NCI-H2081 (cell line): ENCODE measurements at places on chromosomes 7 and 10.
A peak's percentile ranks its signal among the peaks of the same experiment; 100 is the strongest.

DNA sequence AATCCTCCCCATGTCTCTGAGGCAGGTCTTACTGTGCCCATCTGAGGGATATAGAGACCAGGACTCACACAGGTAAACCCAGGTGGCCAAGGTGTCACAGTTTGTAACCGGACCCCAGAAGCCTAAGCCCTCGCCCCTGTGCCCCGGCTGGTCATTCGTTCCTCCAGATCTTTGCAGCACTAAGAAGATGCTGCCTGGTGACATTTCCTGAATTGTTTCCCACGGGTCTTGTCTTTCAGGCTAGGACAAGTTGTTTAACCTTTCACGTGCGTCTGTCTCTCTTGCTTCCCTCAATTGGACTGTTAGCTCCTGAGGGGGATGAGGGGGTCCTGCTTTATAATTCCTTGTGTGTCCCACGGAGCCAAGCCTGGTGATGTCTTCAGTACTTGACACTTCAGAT is 158.0 kb downstream of the KCNMA1 start:
- no peak for DNase-seq

DNA sequence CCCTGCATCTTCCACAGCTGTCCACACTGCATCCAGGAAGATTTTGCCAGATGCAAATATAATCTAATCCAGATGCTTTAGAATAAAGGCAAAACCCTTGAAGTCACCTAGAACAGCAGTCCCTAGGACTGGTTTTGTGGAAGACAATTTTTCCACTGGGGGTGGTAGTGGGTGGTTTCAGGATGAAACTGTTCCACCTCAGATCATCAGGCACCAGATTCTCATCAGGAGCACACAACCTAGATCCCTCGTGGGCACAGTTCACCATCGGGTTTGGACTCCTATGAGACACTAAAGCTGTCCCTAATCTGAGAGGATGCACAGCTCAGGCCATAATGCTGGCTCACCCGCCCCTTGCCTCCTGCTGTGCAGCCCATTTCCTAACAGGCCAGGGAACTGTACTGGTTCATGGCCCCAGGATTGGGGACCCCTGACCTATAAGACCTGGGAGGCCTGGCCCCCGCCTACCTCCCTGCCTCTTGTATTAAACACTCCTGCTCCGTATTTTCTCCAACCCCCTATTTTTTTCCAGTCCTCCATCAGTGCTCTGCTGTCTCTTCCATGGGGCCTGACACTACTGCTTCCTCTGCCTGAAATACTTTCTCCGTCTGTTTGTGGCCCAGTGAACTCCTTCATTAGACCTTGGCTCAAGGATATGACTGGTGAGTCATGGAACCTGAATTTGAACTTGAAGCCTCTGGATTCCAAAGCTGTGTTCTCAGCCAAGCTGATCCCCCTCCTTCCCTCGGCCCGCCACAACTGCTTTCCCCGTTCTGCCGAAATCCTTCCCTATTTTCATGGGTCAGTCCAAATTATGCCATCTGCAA is 79.9 kb upstream of the RHEB start:
- DNase-seq: no peak

GRCh38 chr7:136549756-136550155 is 318.7 kb upstream of the CHRM2 start:
- DNase-seq: no peak

GRCh38 chr10:121765204-121765603 is 162.6 kb downstream of the ATE1 start:
- DNase-seq: no peak

DNA sequence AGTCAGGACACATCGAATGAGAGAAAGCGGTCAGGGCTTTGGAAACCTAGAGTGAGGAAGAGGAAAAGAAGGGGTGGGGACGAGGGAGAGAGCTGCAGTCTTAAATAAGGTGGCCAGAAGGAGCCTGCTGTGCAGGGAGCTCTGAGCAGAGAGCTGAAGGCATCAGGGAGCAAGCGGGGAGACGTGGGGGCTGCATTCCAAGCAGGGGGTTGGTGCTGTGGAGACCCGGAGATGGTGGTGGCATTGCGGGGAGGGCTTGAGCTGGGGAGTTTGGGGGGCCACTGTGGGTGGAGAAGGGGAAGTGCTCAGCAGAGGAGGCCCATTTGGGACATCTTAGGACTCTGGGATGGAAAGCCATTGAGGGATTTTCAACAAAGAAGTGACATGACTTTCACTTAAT is 38.7 kb upstream of the ZNF32 start:
- no peak for DNase-seq

GRCh38 chr10:770975-771374 is 81.5 kb upstream of the DIP2C start:
- DNase-seq: no peak

DNA sequence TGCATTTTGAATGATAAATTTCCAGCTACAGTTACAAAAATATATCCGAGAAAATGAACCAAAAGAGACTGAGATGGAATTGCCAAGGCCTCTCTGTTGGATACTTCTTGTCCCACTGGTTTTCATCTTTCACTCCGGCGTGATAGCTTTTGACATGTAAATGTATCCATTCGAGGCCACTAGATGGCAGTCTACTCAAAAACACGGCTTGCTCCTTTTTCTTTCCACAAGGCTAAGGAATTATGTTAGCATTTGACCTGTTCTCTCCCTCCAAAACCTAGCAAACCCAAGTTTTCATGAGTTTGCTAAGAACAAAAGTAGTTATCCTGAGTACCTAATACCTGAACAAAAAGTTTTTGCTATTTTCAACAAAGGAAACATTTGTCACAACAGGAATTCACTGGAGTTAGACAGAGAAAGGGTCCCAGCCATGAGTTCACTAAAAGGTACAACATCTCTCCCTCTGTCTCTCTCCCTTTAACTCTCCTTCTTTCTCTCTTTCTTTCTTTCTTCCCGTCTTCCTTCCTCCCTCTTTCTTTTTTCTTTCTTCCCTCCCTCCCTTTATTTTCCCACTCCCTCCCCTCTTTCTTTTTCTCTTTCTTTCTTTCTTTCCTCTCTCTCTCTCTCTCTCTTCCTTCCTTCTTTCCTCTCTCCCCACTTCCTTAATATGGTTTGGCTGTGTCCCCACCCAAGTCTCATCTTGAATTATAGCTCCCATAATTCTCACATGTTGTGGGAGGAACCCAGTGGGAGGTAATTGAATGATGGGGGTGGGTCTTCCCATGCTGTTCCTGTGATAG is 207.9 kb upstream of the MYO3A start:
- peak; percentile 74 for DNase-seq

GRCh38 chr10:79308016-79308415 is 39.3 kb upstream of the PPIF start:
- DNase-seq: no peak

GRCh38 chr10:15146366-15146765 is 22.1 kb downstream of the NMT2 start:
- DNase-seq: no peak

GRCh38 chr7:102843850-102844249 is 69.0 kb upstream of the LRRC17 start:
- DNase-seq: no peak

- no peak for DNase-seq
Measured at GRCh38 chr10:109624939-109625338, 298.4 kb downstream of the XPNPEP1 start.

GRCh38 chr7:111082351-111082750 is 8.6 kb upstream of the LRRN3 start:
- no peak for DNase-seq

GRCh38 chr7:46741938-46742540 is 821.0 kb upstream of the IGFBP3 start:
- no peak for DNase-seq

GRCh38 chr7:132095111-132095765 is 481.0 kb downstream of the PLXNA4 start:
- no peak for DNase-seq

GRCh38 chr7:149239345-149240143 is at the start of gene ZNF212:
TSS of gene ZNF212 (plus strand) at chr7:149239651. CDS start at chr7:149239779, 128 bp downstream.
- DNase-seq: peak; percentile 91

DNA sequence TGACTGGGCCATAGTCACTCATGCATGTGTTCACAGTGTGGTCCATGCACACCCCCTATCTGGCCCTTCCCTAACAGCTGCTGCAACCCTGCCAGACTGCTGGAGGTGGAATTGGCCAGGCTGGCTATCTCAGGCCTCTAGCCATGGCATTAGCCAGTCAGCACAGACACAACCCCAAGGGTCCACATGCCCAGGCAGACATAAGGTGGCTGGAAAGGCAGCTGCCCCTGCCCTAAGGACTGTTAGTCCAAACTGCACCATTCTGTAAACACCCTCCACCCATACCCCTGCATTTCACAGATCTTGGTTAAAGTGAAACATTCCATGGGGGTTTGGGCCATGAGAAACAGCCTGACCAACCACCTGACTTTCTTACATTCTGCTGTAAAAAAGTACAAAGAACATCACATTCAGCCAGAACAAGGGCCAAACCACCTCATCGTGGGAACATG is 137.4 kb upstream of the KCNMA1 start:
- DNase-seq: no peak

DNA sequence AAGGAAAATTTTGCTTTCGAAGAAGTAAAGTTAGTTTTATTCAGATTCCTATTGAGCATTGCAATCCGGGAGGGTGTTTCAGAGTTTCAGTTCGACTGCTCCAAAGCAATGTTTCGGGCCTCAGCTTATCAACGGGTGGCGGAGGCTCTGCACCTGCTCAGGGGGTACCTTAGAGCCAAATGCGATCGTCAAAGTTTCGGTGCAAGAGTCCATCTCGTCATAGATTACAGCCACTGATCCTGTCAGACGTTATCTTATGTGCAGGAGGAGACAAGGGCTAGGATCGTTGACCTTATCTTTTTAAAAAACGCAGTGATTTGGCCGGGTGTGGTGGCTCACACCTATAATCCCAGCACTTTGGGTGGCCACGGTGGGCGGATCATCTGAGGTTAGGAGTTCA is 3.8 kb upstream of the COX19 start:
- no peak for DNase-seq

DNA sequence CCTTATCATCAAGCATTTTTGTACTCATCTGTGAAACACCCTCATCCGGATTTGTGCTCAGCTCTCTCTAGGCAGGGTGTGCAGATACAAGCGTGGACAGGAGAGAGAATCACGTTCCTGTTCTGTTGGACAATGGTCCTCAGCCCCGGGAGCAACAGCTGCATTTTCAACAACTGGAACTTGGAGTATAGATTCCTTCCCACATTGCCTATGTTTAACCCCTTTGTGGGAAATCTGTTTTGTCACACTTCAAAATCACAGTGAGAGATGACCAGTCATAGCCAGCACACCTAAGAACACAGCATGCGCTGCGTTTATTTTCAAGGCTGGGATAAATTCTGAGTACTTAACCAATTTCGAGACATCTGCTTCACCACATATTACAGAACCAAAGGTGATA is 32.5 kb downstream of the MAP3K8 start:
- no peak for DNase-seq

- no peak for DNase-seq
Measured at GRCh38 chr10:130568246-130568645, 432.1 kb downstream of the GLRX3 start.

- no peak for DNase-seq
Measured at GRCh38 chr7:65509368-65510186, 135.9 kb downstream of the ZNF92 start.

GRCh38 chr10:77649333-77650331 is 12.0 kb upstream of the KCNMA1 start:
- no peak for DNase-seq

DNA sequence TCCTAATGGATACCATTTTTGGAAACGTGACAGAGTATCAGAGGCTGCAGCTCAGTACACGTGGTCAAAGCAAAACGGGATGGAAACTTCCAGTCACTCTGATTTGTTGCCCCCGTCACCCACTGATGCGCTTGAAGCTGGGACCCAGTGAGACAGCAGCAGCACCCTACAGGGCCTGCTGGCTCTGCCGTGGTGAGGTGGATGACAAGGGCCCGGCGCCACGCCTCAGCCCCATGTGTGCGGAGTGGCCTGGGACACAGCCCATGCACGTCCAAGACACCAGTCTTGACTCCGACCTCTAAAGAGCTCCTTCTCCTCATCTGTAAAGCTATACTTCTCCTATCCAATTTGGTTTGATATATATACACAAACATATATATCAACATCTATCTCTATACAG is 39.0 kb downstream of the CLEC2L start:
- DNase-seq: no peak

GRCh38 chr10:22612318-22612717 is 102.1 kb downstream of the PIP4K2A start:
- no peak for DNase-seq

DNA sequence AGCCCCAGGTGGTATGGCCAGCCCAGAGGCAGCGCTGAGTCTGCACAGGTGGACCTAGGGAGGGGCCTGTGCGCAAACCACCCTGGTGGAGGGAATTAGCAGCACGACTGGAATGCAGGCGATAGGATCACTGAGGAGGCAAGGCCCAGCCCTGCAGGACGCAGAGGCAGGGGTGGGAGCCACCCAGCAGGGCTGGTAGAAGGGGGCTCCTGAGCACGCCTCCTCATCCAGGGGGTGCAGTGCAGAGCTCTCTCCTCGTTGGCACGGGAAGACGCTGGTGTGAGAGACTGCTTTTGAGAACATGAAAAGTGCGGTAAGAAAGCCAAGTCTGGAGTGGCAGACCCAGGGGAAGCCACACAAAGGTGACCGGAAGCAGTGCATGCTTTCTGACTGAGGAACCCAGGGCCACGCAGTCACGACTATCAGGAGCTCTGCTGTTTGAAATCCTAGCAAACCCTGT is 6.0 kb downstream of the FXYD4 start:
- no peak for DNase-seq

GRCh38 chr7:23285657-23286646 is 13.2 kb upstream of the MALSU1 start:
- DNase-seq: no peak

DNA sequence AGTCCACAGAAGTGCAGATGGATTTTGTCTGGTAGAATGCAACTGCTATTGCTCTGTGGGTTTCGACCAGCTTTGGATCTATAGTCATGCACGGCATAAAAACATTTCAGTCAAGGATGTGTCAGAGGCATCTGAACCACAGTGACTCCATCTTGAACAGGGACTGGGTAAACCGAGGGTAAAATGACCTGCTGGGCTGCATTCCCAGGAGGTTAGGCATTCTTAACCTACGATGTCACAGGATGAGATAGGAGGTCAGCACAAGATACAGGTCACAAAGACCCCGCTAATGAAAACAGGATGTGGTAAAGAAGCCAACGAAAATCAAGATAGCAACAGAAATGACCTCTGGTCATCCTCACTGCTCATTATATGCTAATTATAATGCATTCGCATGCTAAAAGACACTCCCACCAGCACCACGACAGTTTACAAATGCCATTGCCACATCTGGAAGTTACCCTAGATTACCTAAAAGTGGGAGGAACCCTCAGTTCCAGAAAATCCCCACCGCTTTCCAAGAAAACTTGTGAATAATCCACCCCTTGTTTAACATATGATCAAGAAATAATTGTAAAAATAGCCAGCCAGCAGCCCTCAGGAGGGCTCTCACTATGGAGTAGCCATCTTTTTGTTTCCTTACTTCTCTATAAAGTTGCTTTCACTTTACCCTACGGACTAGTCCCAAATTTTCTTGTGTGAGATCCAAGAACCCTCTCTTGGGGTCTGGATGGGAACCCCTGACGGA is 50.7 kb upstream of the CPXM2 start:
- no peak for DNase-seq

GRCh38 chr7:45185028-45185863 is 27.7 kb downstream of the RAMP3 start:
- no peak for DNase-seq

GRCh38 chr10:37344413-37344812 is 219.0 kb downstream of the ANKRD30A start:
- DNase-seq: no peak
